Colonic mucosa (tissue), 4 donors: ENCODE measurements at places on chromosomes 4 and X. TPM values are rescaled to one million over a fixed set of nuclear protein-coding genes. Genes with fewer than 3 reads are reported as not detected.

DNA sequence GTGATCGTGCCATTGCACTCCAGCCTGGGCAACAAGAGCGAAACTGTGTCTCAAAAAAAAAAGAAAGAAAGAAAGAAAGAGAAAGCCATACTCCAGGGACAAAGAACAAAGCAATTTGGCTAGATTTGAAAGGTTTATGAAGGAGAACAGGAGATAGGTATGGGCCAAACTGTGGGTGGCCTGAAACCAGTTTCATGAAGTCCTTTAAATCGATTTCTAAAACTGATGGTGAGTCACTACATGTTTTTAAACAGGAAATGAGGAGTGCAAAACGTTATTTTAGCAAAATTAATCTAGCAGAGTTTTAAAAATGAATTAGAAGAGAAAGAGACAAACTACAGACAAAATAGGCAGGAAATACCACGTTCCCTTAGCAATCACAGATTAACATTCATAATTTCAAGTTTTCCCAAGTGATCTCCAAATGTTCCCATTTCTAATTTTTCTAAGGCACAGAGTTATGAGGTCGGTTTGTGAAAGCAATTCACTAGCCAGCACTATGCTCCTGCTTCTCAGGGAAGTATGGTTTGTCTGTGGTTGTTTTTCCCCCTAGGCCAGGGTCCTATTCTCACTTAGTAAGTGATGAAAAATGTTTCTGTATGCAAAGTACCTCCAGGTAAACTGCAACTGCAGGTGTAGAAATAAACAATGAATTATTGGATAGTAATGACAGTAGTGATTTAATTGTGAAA lies 190.6 kb downstream of the PPP3CA start:
- no peak overlapping the region for H3K27ac ChIP-seq
- no peak for DNase-seq
- no peaks in the 10 kb centered on the region for H3K36me3 ChIP-seq
- H3K4me3 ChIP-seq: no peak overlapping the region

- H3K27ac ChIP-seq: peak overlapping the region; percentile 45
- DNase-seq: no peak
- H3K4me1 ChIP-seq: no peaks in the 10 kb centered on the region
- H3K27me3 ChIP-seq: no peaks in the 10 kb centered on the region
Measured at GRCh38 chr4:74109870-74110605, 11.0 kb upstream of the CXCL2 start.

DNA sequence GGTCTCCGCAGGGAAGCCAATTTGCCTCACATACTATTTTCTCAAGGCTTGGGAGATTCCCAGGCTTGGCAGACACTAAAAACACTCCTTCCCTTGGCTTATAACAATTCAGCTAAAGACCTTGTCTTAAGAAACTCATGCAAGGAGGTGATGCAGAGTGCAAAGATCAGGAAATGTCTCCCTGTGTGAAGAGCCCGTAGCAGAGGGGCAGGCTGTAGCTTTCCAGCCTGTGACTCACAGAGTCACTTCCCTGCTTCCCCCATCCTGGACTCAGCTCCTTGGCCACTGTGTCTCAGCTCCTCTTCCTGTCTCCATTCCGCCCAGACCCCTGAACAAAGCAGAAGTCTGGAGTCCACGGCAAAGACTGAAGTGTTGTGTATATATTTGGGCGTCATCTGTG lies 56.1 kb downstream of the KDR start:
- no peak for DNase-seq
- no peaks in the 10 kb centered on the region for H3K36me3 ChIP-seq
- H3K4me1 ChIP-seq: no peaks in the 10 kb centered on the region
- H3K27ac ChIP-seq: no peak overlapping the region
- H3K27me3 ChIP-seq: no peaks in the 10 kb centered on the region
- no peak overlapping the region for H3K4me3 ChIP-seq

DNA sequence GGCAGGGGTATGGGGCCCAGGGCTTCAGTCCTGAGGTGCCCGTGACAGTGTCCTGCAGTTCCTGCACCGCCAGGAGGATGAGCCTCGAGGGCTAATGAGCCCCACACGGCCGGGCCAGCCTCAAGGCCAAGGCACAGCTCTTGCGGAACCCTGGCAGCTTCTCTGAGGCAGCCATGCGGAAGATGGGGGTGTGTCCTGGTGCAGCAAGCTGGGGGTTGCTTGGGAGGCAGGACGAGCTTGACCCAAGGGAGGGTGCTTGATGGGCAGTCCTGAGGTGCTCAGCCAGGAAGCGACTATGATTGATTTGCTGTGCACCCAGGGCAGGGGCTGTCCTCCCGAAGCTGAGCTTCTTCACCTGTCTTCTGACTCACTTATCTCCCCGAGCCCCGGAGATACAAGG lies 9.1 kb upstream of the FGFR3 start:
- DNase-seq: no peak
- no peaks in the 10 kb centered on the region for H3K4me1 ChIP-seq
- no peak overlapping the region for H3K4me3 ChIP-seq
- no peaks in the 10 kb centered on the region for H3K36me3 ChIP-seq
- H3K27me3 ChIP-seq: no peaks in the 10 kb centered on the region

GRCh38 chr4:185811509-185812364 lies at the start of gene SORBS2:
TSS of gene SORBS2 (minus strand) at chr4:185812194. CDS start at chr4:185690571, 121,623 bp downstream.
- H3K4me3 ChIP-seq: peak within 1 kb of the TSS; percentile 40
- peak within 1 kb of the TSS; percentile 69 for H3K27ac ChIP-seq
- peaks cover 4% of the 10 kb centered on the region for H3K4me1 ChIP-seq
- DNase-seq: peak; percentile 79
- no peaks in the 10 kb centered on the region for H3K36me3 ChIP-seq
- no peaks in the 10 kb centered on the region for H3K27me3 ChIP-seq

ZNF41 gene
- total RNA-seq: 8.3 TPM

DNA sequence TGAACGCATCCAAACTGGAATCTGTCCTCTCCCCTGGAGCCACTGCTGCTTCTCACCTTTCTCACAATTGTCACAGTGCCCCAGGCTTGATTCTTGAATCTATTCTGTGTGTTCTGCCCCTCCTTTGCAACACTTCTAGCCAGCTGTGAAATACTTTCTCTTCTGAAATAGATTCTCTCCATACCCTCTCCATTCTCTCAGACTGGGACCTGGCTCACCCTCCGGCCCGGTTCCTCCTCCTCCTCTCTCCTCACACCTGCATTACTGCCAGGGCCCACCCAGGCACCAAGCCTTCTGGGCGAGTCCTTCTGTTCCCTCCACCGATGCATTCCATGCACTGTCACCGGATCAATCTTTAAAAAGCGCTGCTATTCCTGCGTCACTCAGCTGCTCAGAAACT lies 336.1 kb downstream of the UNC5C start:
- no peak overlapping the region for H3K27ac ChIP-seq
- H3K36me3 ChIP-seq: no peaks in the 10 kb centered on the region
- H3K4me3 ChIP-seq: no peak overlapping the region
- no peaks in the 10 kb centered on the region for H3K27me3 ChIP-seq
- H3K4me1 ChIP-seq: no peaks in the 10 kb centered on the region
- DNase-seq: no peak

SH2D1A gene
- total RNA-seq: 0.48 TPM

UGT2B17 gene
- 561 TPM for total RNA-seq

DNA sequence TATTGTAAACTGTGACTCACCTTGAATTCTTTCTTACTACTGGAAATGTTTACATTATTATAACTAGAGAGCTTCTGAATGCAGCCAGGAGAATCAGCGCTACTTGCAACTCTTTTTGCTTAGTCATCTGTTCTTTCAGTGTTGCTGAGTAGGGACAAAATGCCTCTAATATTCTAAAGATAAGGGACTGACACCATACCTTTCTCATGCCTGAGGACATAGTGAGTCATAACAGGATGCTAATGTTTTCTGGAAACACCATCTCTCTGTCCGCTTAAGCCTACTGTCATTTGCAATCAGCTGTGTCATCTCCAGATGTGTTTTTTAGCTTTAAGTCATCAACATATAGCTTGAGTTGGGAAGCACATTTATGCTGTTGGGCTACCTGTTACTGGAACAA lies 108.3 kb downstream of the QRFPR start:
- H3K4me1 ChIP-seq: no peaks in the 10 kb centered on the region
- DNase-seq: no peak
- no peak overlapping the region for H3K4me3 ChIP-seq

- no peak for DNase-seq
- no peak overlapping the region for H3K27ac ChIP-seq
- no peaks in the 10 kb centered on the region for H3K36me3 ChIP-seq
- no peaks in the 10 kb centered on the region for H3K27me3 ChIP-seq
Measured at GRCh38 chr4:93063325-93063724, 759.6 kb downstream of the GRID2 start.

PAGE1 gene
- total RNA-seq: not detected

GRCh38 chr4:141417387-141417786 lies 196.7 kb downstream of the ZNF330 start:
- H3K27me3 ChIP-seq: no peaks in the 10 kb centered on the region
- H3K4me1 ChIP-seq: no peaks in the 10 kb centered on the region
- DNase-seq: no peak
- no peaks in the 10 kb centered on the region for H3K36me3 ChIP-seq

DNA sequence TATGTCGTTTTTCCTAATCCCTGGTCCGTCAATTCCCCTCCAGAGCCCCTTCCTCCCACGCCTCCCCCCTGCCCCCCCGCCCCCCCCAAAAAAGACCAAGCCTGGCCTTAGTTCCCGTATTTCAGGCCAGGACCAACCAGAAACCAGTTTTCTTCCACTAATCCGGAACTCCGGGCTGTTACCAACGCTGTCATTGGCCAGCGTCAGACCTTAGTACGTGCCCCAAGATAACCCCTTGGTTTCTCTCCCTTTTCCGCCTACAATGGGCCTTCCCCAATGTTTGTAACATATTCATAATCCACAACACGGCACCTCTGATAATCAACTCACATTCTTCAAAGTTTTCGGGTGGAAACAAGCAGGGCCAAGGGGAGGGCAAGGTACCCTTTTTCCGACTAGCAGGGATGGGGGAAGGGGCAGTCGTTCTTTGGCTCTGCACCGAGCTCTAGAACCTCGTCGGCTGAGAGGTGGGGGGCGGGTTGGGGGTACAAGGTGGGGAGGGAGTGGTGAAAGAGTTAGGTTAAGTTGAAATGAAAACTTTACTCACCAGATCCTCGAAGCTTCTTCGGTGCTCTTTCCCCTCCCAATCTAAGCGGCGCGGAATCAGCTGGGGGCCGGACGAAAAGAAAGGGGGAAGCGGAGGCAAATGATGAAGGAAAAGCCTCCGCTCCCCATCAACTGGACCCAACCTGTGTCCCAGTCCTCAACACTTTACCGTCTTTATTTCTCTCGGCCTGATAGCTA lies 1.5 kb downstream of the BRWD3 start:
- no peaks in the 10 kb centered on the region for H3K36me3 ChIP-seq
- no peaks in the 10 kb centered on the region for H3K27me3 ChIP-seq
- peak; percentile 81 for DNase-seq
- no peaks in the 10 kb centered on the region for H3K4me1 ChIP-seq

DNA sequence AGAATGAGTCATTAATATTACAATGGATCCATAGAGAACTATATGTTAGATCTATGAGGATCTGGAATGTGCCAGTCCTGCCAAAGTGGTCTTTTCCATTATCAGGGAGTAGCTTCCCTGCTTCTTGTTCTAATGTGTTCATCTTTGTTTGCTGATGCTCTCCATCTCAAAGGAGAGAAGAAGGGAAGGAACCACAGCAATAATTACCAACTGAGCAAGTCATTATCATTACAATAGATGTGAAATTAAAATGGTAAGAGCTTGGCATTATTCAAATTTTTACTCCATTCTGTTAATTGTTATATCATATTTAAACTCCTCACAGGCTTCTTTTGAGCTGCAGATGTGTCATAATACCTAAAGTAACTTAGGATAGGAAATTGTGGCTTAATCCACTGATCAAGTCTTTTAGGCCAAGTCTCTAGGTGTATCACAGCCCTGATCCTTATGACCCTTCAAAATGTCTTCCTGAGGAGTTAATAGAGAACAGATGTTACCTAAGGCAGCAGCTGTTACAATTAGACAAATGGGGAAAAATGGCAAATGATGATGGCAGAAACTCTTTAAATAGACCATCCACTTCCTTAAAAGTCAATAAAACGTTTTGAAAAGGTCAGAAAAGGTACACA lies 1492.7 kb upstream of the IGFBP7 start:
- no peaks in the 10 kb centered on the region for H3K36me3 ChIP-seq
- no peak for DNase-seq
- no peaks in the 10 kb centered on the region for H3K4me1 ChIP-seq
- no peak overlapping the region for H3K4me3 ChIP-seq
- H3K27ac ChIP-seq: no peak overlapping the region

SLC39A8 gene
- total RNA-seq: 104 TPM

AP1S2 gene
- 20.7 TPM for total RNA-seq

GRCh38 chr4:173509036-173510001 lies 20.7 kb downstream of the HAND2 start:
- no peak overlapping the region for H3K27ac ChIP-seq
- no peaks in the 10 kb centered on the region for H3K36me3 ChIP-seq
- peak overlapping the region; percentile 43 for H3K4me3 ChIP-seq
- no peaks in the 10 kb centered on the region for H3K4me1 ChIP-seq
- peaks cover 19% of the 10 kb centered on the region for H3K27me3 ChIP-seq

MAGEA3 gene
- total RNA-seq: not detected

GLRA3 gene
- not detected for total RNA-seq

GRCh38 chr4:56659946-56660345 lies 21.1 kb downstream of the HOPX start:
- no peak for DNase-seq
- peaks cover 5% of the 10 kb centered on the region for H3K4me1 ChIP-seq
- peaks cover 30% of the 10 kb centered on the region for H3K27me3 ChIP-seq
- no peak overlapping the region for H3K27ac ChIP-seq
- H3K36me3 ChIP-seq: no peaks in the 10 kb centered on the region
- no peak overlapping the region for H3K4me3 ChIP-seq

DNA sequence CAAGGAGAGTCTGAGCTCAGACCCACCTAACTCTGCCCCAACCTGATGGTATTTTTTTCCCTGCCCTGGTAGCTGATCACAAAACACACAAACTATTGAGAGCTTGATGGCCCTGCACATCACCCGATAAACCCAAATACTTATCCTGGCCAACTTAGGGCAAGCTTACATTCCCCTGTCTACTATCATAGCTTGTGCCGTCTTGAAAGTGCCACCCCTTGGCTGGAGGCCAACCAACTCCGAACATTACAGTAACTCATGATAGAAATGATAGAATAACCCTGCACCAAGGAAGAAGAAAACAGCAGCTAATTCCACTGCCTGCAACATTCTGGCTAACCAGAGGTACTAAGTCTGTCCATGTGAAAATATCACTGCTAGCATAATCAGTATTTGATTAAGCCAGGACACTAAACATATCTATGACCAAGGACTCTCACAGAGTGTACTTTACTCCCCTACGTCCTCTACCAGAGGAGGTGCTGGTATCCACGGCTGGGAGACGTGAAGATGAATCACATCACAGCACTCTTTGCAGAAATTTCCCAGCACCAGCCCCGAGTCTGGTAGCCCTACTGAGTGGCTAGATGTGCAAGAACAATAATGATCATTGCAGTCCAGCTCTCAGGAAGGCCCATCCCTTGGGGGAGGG lies 8.9 kb downstream of the STBD1 start:
- no peak overlapping the region for H3K27ac ChIP-seq
- DNase-seq: no peak

- no peak for DNase-seq
- H3K4me3 ChIP-seq: no peak overlapping the region
- H3K36me3 ChIP-seq: no peaks in the 10 kb centered on the region
- H3K27me3 ChIP-seq: no peaks in the 10 kb centered on the region
- no peaks in the 10 kb centered on the region for H3K4me1 ChIP-seq
Measured at GRCh38 chr4:152176627-152177214, 359.2 kb downstream of the FBXW7 start.
